ENCODE measurements at places on chromosomes 7 and 10.

GRCh38 chr7:157309988-157310668 lies 26.7 kb upstream of the DNAJB6 start:
- no peak for DNase-seq

DNA sequence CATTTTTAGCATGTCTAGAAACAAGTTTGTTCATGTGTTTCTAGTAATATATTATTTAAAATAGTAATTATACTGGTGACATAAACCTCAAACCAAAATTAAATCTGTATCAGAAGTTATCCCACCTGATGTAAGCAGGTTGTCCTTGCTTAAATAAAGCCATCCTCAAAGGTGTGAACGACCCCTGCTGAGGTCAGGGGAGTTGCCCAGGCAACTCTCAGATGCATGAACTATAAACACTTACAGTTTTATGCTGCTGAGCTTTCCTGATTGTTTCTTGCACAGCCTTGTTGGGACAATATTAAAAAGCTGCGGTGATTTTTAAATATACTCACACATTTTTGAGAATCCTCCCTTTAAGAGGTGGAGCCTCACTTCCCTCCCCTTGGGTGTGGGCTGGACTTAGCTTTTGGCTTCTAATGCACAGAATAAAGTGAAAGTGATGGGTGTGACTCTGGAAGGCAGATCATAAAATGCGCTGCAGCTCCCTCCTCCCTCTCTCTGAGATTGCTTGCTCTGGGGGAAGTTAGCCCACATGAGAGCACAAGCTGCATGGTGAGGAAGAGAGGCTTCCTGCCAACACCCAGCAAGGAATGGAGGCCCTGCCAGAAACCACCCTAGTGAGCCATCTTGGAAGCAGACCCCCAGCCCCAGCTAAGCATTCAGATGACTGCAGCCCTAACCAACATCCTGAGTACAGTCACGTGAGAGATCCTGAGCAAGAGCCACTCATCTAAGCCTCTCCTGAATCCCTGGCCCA lies 152.7 kb downstream of the SKIDA1 start:
- DNase-seq: no peak

DNA sequence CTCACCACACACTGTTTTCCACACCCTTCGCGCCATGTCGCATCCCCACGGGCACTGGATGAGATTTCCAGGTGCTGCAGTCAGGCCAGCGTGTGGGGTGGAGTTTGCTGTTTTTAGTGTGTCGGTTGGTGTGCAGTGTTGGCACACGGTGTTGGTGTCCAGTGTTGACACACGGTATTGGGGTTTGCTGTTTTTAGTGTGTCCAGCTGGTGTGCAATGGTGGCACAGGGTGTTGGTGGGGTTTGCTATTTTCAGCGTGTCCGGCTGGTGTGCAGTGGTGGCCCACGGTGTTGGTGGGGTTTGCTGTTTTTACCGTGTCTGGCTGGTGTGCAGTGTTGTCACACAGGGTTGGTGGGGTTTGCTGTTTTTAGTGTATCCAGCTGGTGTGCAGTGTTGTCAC lies 20.1 kb upstream of the PRKAR1B start:
- DNase-seq: no peak

DNA sequence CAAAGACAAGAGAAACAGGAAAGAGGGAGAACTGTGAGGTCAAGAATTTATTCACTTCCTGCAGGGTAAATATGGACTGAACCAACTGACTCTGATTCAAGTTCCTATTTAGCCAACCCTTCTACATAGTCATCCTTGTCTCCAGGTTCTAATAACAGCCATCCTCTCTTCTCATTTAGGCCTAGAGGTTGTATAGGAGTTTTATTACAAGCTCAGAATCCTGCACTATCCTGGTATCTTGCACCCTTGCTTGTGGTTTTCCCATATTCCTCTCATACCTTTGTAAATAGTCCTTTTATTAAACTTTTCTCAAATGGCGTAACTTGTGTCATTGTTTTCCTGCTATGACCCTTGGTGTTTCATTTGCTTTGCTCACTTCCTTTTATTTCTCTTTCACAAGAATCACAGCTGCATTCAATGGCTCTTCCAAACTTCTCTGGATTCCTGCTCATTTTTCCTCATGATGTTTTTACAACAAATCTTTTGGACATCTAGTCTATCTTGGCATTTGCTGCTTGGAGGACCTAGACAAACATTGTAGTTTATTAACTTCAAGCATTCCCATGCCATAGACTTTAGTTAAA lies 12.4 kb upstream of the OR2A5 start:
- DNase-seq: no peak

DNA sequence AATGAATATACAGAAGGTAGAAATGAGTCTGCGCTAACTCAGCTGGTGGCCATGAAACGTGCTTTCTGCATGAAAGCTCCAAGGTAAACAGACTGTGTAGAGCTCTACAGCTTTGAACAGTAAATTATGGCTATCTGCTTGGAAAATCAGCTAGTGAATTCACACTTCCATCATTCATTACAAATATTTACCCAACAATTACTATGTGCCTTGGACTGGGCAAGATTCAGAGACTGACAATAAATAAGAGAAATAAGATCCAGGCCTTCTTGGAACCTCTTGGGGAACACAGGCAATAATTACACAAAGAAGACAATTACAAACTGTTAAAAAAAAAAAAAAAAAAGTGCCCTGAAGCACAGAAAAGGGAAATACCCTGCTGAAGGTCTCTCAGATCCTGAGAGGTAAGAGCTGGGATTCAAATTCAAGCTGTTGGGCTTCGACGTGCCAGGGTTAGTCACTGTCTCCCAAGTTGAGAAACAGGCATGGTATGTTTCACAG lies 15.8 kb downstream of the TSPAN12 start:
- DNase-seq: no peak

GRCh38 chr7:17234030-17234397 lies 64.4 kb upstream of the AHR start:
- DNase-seq: no peak

DNA sequence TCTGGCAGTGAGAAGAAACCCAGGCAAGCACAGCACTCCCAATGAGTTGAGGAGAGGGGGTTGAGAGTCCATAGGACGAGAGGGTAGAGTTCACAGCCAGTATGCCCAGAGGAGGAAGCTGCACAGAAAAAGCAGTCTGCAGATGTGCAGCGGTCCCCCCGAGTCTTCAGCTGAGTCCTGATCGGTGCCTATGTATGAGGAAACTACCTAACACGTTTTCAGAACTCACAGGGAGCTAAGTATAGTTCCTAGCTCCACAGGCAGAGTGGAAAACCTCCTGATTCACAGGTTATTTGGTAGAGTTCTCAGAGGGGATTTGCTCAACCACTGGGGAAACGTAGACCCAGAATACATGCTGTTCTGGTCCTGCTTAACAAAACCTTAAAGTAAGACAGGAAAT lies 271.3 kb upstream of the CNTNAP2 start:
- no peak for DNase-seq

GRCh38 chr7:149245244-149245643 lies 5.8 kb downstream of the ZNF212 start:
- DNase-seq: no peak

GRCh38 chr10:18565006-18565405 lies 86.4 kb downstream of the NSUN6 start:
- DNase-seq: no peak

DNA sequence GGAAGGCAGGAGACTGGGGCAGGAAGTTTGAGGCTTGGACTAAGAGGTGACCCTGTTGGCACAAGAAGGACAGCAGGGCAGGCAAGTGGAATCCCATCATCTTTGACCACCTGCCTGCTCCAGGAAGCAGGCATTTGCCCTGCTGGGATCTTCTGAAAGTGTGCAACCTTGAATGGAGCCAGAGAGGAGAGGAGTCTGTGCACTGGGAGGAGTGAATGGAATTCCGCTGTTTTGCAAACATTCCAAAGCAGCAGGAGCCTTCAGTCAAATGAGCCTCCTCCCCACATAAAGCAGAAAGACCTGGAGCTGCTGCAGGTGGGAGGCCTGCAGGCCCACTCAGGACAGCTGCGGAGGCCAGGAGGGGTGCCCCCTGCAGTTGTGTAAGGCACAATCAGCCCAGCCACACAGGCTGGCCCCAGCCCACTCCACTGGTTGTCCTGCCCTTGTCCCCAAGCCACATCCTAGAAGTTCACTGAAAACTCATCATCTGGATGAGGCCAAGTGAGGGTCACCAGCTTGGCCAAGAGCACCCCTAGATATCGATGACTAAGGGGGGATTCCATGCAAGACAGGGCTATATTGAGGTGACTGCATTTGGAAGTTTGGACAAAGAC lies 249.5 kb downstream of the RPS24 start:
- no peak for DNase-seq

DNA sequence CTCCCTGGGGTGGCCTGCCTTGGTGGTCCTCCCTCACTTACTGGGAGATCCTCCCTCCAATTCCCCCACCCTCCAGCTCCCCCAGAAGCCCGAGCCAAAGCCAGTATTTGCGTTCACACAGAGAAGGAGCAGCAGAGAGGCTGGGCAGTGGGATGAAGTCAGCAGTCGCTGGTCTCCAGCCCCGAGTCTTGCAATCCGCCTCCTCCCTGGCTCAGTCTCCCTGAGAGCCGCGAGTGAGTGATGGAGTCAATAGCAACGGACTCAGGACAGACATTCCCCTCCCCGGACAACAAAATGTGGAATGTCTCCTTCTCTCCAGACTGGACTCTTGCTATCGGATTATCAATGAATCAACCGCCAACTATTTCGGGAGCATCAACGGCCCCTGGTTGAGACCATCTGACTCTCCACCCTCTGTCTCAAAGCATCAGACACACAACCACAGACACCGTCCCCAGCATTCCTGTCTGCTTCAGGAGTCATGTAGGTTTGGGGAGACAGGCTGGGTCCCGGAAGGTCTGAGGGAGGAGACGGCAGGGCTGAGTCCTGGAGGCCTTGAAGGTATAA lies 178.4 kb downstream of the SH3PXD2A start:
- DNase-seq: no peak

- no peak for DNase-seq
Measured at GRCh38 chr10:119834188-119834587, 38.5 kb downstream of the MCMBP start.
